ENCODE measurements at places on chromosomes 5 and 9. TPM values are rescaled to one million over a fixed set of nuclear protein-coding genes. Genes with fewer than 3 reads are reported as not detected.

The ARHGEF37 gene
- 0.11 TPM for total RNA-seq

- DNase-seq: no peak
Measured at GRCh38 chr9:92736563-92737215, 27.9 kb downstream of the BICD2 start.

DNA sequence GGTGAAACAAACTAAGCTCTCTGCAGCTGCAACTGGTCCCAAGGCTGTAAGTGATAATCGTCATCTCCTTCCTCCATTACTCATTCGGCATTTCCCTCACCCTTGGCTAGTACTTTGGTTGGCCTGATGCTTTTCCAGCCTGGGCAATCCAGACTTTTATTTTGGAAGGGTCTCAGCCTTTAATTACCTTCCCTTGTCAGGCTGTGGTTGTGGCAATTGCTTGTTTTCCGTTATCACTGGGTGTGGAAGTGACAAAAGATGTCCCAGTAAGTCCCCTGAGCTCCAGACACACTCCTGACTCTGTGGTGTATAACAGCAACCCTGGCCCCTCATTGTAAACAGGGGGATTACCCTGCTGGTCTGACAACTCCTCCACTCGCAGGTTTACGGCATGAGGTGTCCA, 6.3 kb upstream of the FAF2 start:
- no peak for DNase-seq

DNA sequence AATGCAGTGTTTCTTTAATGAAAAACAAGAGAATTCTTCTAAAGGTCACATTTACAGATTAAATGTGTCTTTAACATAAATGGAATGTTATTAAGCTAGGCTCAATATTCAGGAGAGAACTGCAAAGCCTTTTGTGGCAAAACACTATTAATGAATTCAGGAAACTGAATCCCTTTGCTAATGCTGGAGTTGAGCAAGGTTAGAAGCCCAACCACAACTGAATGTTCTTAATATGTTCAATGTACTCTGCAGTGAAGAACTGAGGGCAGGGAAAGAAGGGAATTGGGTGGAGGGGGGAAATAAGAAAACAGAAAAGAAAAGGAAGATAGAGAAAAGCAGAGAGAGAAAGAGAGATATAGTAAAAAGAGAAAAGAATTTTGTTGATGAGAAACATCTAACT, 276.7 kb upstream of the TMEM161B start:
- DNase-seq: no peak

- DNase-seq: peak; percentile 51
Measured at GRCh38 chr9:130263601-130264413, 1.8 kb upstream of the HMCN2 start.

Data from LHCN-M2 (cell line).